ENCODE measurements at places on chromosomes 7 and 10. TPM values are rescaled to one million over a fixed set of nuclear protein-coding genes. Genes with fewer than 3 reads are reported as not detected.

DNA sequence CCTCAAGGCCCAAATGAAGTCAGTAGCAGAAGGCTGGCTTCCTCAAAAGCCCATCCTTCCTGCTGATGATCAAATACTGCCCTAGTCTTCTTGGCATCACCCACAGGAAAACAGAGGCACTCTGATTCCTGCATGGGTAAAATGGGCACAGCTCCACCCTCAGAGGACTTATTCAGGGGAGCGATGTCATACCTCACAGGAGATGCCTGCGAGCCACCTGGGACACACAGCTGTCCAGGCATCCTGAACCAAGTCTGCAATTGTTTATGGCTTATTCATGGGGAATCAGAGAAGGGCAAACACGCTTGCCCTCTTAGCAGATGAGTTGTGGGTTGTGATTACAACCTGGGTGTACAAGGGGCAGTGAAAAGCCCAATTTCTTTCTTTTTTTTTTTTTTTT, 22.0 kb upstream of the LMTK2 start:
- no peaks in the 10 kb centered on the region for H3K36me3 ChIP-seq
- H3K4me1 ChIP-seq = no peaks in the 10 kb centered on the region
- no peak for DNase-seq
- H3K4me3 ChIP-seq = no peak overlapping the region
- no peak overlapping the region for H3K27ac ChIP-seq
- no peaks in the 10 kb centered on the region for H3K27me3 ChIP-seq

DNA sequence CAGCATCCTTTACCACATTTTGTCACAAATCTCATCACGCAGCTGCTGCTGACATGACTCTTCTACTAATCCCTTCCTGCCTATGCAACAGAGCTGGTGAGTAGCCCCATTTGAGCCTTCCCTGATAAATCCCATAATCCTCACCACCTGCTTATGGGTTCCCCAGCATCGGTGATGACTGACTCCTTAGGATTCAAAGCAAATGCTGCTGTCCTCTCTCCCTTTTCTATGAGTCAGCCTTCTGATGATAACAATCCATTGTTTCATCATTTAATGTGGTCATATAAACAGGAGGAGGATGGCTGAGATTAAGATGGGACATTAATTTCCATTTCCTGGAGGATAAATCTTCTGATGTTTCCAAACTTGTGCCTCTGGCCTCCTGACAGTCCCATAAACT, 73.4 kb downstream of the SORCS1 start:
- no peaks in the 10 kb centered on the region for H3K4me1 ChIP-seq
- no peak for DNase-seq
- H3K36me3 ChIP-seq = no peaks in the 10 kb centered on the region
- H3K27ac ChIP-seq = no peak overlapping the region
- no peak overlapping the region for H3K4me3 ChIP-seq

DNA sequence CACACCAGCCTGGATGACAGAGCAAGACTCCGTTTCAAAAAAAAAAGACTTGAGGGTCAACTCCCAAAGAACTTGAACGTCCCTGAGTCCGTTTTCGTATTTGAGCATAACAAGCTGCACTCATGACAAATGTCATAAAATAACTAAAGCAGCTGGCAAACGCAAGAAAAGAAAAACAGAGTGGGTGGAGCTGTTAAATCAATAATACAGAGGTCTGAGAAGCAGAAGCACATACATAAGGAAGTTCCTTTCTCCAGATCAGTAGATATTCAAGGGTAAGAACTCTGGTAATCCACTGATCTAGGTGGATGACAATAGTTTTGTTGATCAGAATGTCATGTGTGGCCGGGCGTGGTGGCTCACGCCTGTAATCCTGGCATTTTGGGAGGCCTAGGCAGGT, 150.1 kb downstream of the FAM107B start:
- no peaks in the 10 kb centered on the region for H3K36me3 ChIP-seq
- H3K4me1 ChIP-seq = no peaks in the 10 kb centered on the region
- no peak for DNase-seq
- H3K27ac ChIP-seq = no peak overlapping the region

GRCh38 chr10:27746397-27747095, 927 bp upstream of the MKX start:
- peak overlapping the region; percentile 59 for H3K4me3 ChIP-seq
- no peaks in the 10 kb centered on the region for H3K36me3 ChIP-seq
- DNase-seq = no peak

DNA sequence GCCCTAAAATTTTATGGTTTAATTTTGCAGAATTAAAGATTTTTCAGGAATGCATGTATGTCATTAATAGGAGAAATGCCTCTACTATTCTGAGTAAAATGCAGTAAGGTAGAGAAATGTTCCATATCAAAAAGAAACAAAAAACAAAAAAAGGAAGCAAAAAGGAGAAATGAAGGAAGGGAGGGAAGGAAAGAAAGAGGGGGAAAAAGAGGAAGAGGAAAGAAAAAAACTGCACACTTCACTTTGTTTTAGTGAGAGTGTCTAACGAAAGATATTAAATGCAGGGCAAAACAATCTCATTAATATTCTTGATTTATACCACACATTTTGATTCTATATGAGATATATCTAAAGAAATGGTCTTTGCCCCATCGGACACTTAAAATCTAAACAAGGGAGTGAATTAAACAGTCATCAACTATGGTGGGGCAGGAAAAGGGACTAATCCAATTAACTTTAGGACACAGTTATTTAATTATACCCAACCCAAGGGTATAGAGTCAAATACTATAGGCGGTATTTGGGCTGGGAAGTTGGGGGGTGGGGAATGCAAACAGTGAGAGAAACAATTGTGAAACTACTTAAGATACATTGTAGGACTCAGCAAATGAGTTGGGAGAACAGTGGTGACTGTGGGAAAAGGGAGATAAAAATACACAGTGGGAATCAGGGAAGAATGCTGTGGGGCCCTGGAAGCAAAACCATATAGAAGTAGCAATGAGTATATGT, 27.0 kb downstream of the IMMP2L start:
- H3K36me3 ChIP-seq = no peaks in the 10 kb centered on the region
- no peaks in the 10 kb centered on the region for H3K4me1 ChIP-seq
- H3K27ac ChIP-seq = no peak overlapping the region
- no peak for DNase-seq
- H3K4me3 ChIP-seq = no peak overlapping the region
- H3K27me3 ChIP-seq = no peaks in the 10 kb centered on the region

Gene MALRD1
- 0.96 TPM for total RNA-seq

- no peak overlapping the region for H3K4me3 ChIP-seq
- H3K36me3 ChIP-seq = no peaks in the 10 kb centered on the region
- no peak overlapping the region for H3K27ac ChIP-seq
- DNase-seq = no peak
- H3K27me3 ChIP-seq = no peaks in the 10 kb centered on the region
Observed at GRCh38 chr7:101947899-101948298, 130.5 kb downstream of the CUX1 start.

Gene PPP1R3C
- total RNA-seq = 9.4 TPM

Gene ATP6V0A4
- 4.7 TPM for total RNA-seq

DNA sequence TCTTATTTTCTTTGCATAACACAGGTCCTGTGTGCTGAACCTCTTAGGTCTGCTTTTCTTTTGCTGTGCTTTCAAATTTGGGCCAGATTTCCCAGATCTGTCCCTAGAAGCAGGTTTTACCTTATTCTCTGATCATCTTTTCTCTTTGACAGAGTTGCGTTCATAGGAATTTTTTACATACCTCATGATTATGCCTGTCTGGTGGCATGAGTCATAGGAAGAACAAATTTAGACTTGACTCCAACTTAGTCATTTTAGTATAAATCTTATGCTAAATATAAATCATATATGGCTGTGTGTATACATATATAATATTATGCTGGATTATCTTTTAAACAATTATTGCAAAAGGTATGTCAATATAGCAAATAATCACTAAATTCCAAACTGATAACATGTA, 1038.9 kb downstream of the GRM8 start:
- no peaks in the 10 kb centered on the region for H3K36me3 ChIP-seq
- no peak overlapping the region for H3K4me3 ChIP-seq
- no peaks in the 10 kb centered on the region for H3K4me1 ChIP-seq
- no peak overlapping the region for H3K27ac ChIP-seq
- no peak for DNase-seq

Gene NFE2L3
- total RNA-seq = 4.9 TPM

DNA sequence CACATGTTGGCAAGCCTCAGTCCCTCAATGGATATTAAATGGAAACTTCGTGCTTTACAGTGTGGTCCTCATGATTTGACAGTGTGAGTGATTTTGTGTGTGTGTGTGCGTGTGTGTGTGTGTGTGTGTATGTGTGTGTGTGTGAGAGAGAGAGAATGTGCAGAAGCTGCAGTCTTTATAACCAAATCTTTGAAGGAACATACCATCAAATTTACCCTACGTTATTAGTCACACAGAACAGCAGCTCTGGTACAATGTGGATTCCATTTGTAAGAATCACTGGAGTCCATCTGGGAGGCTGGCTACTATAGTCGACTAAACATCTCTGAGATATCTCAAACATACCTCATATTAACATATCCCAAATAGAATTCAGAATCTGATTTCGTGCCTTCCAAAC, 928.0 kb upstream of the POT1 start:
- H3K36me3 ChIP-seq = no peaks in the 10 kb centered on the region
- no peaks in the 10 kb centered on the region for H3K4me1 ChIP-seq
- H3K27ac ChIP-seq = no peak overlapping the region
- no peaks in the 10 kb centered on the region for H3K27me3 ChIP-seq
- no peak overlapping the region for H3K4me3 ChIP-seq

- no peaks in the 10 kb centered on the region for H3K36me3 ChIP-seq
- no peak for DNase-seq
- H3K4me1 ChIP-seq = peaks cover 10% of the 10 kb centered on the region
- H3K4me3 ChIP-seq = no peak overlapping the region
- H3K27ac ChIP-seq = no peak overlapping the region
- H3K27me3 ChIP-seq = no peaks in the 10 kb centered on the region
Observed at GRCh38 chr7:44486693-44487092, 3.8 kb downstream of the NUDCD3 start.

Gene EBF3
- total RNA-seq = 6.6 TPM

DNA sequence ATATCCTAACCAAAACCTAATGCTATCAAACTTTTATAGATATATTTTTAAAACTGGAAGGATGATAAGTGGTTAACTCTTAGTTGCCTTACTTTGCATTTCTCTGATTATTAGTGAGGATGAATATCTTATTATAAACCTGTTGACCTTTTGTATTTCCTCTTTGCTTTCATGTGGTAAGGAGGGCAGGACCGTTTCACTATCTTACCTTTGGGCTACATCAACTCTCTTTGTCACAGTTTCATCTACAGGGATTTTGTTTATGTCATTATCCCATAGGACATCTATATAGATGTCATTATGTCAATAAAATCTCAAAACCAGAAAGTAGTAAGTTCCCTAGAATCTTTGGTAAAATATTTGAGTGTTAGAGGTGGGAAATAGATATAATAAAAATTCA, 219.3 kb downstream of the THSD7A start:
- no peak overlapping the region for H3K4me3 ChIP-seq
- H3K27me3 ChIP-seq = no peaks in the 10 kb centered on the region
- H3K36me3 ChIP-seq = no peaks in the 10 kb centered on the region
- H3K27ac ChIP-seq = no peak overlapping the region

DNA sequence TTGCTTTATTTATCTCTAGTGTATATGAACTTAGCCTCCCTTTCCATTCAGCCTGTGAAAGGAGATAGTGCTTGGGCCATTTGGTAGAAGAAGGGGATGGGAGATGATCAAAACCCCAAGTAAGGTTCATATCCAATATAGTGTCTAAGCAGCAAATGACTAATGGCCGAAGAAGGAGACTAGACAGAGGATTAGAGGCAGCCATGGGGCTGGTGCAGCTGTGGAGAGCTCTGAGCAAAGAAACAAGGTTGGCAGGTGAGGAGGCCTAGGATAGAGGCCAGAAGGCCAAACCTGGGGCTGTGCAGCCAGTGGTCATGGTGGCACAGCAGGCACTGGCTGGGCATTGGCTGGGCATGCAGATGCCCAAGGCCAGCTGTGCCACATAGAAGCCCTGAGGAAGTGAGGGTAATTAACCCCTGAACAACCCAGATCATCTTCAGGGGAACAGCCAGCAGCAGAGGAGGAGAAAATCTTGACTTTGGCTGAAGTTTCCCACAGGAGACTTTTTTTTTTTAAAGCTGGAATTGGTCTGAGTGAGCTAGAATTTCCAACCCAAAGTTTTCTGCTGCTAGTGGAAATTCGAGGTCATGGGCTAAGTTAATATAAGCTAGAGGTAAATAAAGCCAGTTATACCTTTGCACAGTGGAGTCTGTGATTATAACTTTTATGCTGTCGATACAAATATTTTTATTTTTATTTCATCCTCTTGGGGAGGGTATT, 10.3 kb upstream of the CPA1 start:
- no peaks in the 10 kb centered on the region for H3K36me3 ChIP-seq
- DNase-seq = no peak
- peak overlapping the region; percentile 78 for H3K27ac ChIP-seq
- peaks cover 30% of the 10 kb centered on the region for H3K4me1 ChIP-seq

DNA sequence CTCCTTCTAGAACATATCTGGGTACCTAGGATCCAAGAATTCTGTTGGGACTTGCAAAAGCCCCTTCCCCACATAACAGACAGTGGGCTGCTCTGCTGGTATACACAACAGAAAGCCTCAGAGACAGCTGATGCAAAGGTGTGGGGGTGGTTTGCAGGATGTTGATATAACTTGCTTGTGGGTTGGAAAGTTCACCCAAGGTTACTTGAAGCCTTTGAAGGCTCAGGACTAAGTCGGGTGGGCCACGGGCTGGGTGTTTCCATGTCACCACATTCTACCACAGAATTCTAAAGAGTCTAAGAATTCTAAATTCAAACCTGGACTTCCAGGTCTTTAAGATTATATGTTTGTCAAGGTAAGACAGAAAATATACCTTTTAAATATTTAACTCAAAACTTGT, 7.4 kb upstream of the NRCAM start:
- no peak for DNase-seq
- no peaks in the 10 kb centered on the region for H3K4me1 ChIP-seq
- H3K27ac ChIP-seq = no peak overlapping the region
- no peaks in the 10 kb centered on the region for H3K27me3 ChIP-seq
- H3K36me3 ChIP-seq = no peaks in the 10 kb centered on the region

GRCh38 chr7:157389951-157390730, 53.3 kb downstream of the DNAJB6 start:
- DNase-seq = no peak
- no peaks in the 10 kb centered on the region for H3K36me3 ChIP-seq
- no peaks in the 10 kb centered on the region for H3K27me3 ChIP-seq

GRCh38 chr10:129541200-129541599, 74.2 kb downstream of the MGMT start:
- DNase-seq = no peak
- no peak overlapping the region for H3K4me3 ChIP-seq
- H3K27ac ChIP-seq = no peak overlapping the region
- H3K4me1 ChIP-seq = no peaks in the 10 kb centered on the region

Gene FGFBP3
- 0.66 TPM for total RNA-seq

DNA sequence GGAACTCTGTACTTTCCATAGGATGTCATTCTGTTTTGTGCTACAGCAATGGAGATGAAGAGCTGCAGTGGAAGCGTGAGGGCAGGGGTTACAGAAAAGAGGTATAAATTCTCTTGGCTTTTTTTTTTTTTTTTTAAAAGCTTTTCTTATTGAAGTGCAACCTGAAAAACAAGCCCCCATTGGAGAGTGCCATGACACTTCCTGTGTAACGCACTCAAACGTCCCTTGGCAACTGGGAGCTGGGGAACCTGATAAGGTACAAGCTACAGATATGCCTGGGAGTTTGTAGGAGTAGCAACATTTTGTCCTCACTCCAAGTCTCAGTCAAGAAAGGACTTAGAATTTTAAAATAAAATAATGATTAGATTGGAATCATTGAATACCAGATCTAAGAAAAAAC, 512.1 kb downstream of the RPS24 start:
- no peaks in the 10 kb centered on the region for H3K4me1 ChIP-seq
- no peak overlapping the region for H3K4me3 ChIP-seq
- no peaks in the 10 kb centered on the region for H3K36me3 ChIP-seq
